ENCODE measurements at places on chromosomes 7 and 10. TPM values are rescaled to one million over a fixed set of nuclear protein-coding genes. Genes with fewer than 3 reads are reported as not detected.

DNA sequence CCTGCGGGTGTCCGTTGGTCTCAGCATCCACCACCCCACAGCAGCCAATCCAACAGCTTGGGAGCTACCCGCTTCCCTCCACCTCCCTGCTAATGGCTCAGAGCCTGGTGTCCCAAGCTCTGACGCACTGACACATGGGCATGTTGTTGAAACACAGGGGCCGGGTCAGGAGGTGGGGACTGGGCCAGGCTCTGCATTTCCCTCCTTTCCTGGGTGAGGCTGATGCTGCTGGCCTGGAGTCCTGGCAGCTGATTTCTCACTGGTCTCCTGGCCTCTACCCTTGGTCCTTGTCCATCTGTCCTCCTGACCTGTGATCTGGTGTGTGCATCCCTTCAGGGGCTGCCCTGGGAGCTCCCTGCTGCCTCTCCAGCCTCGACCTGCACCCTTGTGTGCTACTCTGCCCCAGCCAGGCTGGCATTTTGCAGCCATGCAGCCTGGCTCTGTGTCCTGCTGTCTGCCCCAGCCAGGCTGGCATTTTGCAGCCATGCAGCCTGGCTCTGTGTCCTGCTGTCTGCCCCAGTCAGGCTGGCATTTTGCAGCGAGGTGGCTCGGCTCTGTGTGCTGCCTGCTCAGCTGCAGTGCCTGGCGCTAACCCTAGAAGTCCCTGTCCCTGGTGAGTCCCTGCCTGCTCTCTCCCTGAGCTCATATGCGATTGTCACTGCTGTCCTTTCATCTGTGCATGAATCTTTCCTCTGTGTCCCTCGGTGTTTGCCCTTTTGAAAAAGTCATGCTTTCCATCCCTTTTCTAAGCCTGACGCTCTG, 14.0 kb downstream of the AMZ1 start:
- no peak for DNase-seq

- no peak for DNase-seq
Measured at GRCh38 chr7:155867734-155868400, 55.6 kb upstream of the SHH start.

ANLN gene
- total RNA-seq: 11.4 TPM

GRCh38 chr7:151676759-151677158, 157.1 kb upstream of the RHEB start:
- no peak for DNase-seq

GRCh38 chr10:17244700-17245365, 16.8 kb downstream of the VIM start:
- no peak for DNase-seq

NEUROD6 gene
- not detected for total RNA-seq

GRCh38 chr10:102721954-102722353, 7.5 kb downstream of the SFXN2 start:
- no peak for DNase-seq

FRMPD2 gene
- 0.39 TPM for total RNA-seq

DNA sequence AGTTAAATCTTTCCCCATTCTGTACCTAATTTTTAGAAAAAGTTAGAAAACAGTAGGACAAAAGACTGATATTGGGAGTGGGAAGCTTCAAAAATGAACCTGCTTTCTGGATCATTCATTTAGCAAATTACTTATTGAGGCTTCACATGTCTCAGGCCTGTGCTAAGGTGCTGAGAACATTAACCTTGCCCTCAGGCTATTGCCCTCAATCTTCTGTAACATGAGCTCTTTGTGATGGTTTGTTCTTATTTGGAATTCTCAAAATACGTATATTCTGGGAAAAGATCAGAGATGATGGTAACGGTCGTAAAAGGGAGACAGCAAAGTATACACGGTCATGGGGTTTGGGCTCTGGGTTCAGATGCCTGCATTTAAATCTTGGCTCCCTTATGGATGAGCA, 39.5 kb upstream of the PRKG1 start:
- no peak for DNase-seq
